Umbilical cord (tissue), 2 donors: ENCODE measurements at places on chromosomes 4 and X.

GRCh38 chr4:150126864-150127203 is 48.6 kb downstream of the DCLK2 start:
- no peak for DNase-seq

GRCh38 chr4:128847082-128847724 is 37.7 kb downstream of the JADE1 start:
- DNase-seq = no peak

- DNase-seq = no peak
Measured at GRCh38 chr4:45147866-45148265, 421.5 kb upstream of the GNPDA2 start.

DNA sequence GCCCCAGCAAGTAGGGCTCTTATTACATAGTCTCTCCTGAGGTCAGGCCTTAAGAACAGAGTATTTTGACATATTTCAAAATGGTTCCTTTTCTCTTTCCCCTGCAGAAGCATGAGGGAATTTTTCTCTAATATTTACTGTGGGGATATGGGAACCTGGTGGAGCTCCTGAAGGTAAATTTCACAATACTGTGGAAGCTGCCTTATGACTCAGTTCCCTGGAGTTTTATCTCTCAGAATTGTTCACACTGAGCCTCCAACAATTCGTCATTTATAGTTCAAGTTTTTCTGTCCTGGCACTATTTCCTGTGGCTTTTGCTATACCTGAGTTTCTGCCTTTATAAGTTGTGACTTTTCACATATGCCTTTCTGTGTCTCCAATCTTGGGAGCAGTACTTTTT is 607.2 kb upstream of the NDST4 start:
- DNase-seq = no peak

- peak; percentile 33 for DNase-seq
Measured at GRCh38 chrX:10548688-10549087, 71.7 kb downstream of the MID1 start.

DNA sequence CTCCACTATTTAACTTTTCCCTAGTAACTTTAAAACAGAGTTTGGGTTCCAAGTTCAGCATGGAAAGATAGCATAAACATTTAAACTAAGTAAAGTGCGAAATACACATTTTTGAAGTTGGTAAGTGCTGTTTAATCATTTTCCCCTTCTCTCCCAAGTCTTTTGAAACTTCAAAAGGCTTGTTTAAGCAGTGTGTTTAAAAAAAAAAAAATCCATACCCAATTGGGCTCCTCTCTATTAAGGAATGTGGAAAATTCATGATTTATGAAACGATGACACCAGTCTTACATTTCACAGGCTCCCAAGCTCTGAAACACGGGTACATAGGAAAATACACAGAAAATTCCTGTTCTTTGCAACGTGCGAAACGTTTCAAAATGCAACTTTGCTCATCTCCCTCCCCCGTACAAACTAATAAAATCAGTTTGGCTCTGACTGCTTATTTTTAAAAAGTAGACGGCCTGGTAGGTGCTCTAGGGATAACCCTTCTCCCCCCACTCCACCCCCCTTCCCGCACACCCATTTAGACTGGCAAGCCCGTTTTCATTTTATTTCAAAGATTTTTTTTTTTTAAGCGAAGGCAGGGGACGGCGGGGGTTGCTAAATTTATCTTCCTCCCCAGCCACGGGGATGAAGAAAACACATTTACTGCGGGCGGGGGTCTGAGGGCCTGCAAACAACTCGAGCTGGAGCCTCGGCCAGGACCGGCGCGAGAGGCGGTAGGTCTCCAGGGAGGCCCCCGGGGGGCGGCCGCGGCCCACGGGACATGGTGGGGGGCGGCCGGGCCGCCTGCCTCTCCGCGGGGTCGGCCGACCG is 786 bp upstream of the ZFX start:
- peak; percentile 82 for DNase-seq
